Right lobe of liver (tissue), 6 donors: ENCODE measurements at places on chromosomes 7 and 10. TPM values are rescaled to one million over a fixed set of nuclear protein-coding genes. Genes with fewer than 3 reads are reported as not detected.

CALCR gene
- total RNA-seq: not detected

LIPN gene
- not detected for total RNA-seq

KLLN gene
- total RNA-seq: 0.24 TPM

PLEKHA8 gene
- total RNA-seq: 2.7 TPM

NCAPG2 gene
- total RNA-seq: 2.7 TPM

ANKRD1 gene
- 4.7 TPM for total RNA-seq

ZNF273 gene
- 0.68 TPM for total RNA-seq

DNA sequence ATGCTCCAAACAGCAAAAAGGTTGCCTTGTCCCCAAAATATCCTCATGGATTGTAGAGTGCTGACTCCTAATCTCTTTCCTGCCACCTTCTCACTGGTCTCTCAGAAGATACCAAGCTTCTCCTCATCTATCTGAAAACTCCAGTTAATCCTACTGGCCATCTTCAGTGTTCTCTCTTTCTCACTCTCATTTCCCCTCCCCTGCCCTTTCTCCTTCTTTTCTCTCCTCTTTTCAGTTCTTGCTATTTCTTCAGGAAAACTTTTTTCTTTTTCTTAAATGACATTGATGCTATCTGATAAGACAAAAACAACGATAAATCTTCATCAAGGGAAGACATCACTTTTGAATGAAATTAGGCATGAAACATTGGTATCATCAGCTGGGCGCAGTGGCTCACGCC, 109.8 kb downstream of the USP6NL start:
- no peak for DNase-seq
- H3K36me3 ChIP-seq: peaks cover 7% of the 10 kb centered on the region
- H3K4me3 ChIP-seq: no peak overlapping the region
- no peaks in the 10 kb centered on the region for H3K27me3 ChIP-seq
- no peak overlapping the region for H3K27ac ChIP-seq
- H3K4me1 ChIP-seq: no peaks in the 10 kb centered on the region

GRCh38 chr7:4879396-4880081, 4.0 kb downstream of the RADIL start:
- H3K27ac ChIP-seq: no peak overlapping the region
- peaks cover 7% of the 10 kb centered on the region for H3K4me1 ChIP-seq
- DNase-seq: no peak
- H3K27me3 ChIP-seq: no peaks in the 10 kb centered on the region

DNA sequence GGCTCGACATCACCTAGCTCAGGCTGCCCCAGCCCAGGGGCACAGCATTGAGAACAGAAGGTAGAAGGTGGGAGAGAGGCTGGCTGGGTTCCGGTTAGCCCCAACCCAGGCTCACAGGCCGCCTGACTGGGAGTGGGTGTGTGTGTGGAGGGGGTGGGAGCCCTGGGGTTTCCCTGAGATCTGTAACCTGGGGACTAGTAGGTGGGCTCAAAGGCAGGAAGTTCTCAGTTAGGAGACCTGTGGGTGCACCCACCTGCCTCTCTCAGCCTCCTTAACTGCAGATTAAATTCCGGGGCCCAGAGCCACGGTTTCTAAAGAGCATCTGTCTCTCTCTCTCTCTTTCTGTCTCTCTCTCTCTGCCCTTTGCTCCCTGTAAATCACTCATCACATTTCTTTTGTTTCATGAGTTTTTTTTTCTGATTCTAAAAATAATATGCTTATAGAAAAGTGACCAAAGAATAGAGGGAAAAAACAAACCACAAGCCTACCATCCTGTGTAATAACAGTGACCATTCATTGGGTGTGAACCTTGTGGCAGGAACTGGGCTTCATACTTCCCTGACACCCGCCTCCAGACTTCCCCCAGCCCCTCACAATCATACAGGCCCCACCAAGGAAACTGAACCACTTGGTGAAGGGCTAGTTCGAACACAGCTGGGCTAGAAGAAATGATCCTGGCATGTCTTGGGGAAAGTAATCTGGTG, 83.4 kb upstream of the SMNDC1 start:
- no peaks in the 10 kb centered on the region for H3K27me3 ChIP-seq
- peaks cover 3% of the 10 kb centered on the region for H3K4me1 ChIP-seq
- no peaks in the 10 kb centered on the region for H3K36me3 ChIP-seq
- no peak for DNase-seq
- H3K4me3 ChIP-seq: no peak overlapping the region

- H3K27me3 ChIP-seq: no peaks in the 10 kb centered on the region
- H3K27ac ChIP-seq: no peak overlapping the region
- no peak overlapping the region for H3K4me3 ChIP-seq
- no peaks in the 10 kb centered on the region for H3K36me3 ChIP-seq
- no peaks in the 10 kb centered on the region for H3K4me1 ChIP-seq
Measured at GRCh38 chr10:72056932-72057751, 31.2 kb downstream of the SPOCK2 start.

DNA sequence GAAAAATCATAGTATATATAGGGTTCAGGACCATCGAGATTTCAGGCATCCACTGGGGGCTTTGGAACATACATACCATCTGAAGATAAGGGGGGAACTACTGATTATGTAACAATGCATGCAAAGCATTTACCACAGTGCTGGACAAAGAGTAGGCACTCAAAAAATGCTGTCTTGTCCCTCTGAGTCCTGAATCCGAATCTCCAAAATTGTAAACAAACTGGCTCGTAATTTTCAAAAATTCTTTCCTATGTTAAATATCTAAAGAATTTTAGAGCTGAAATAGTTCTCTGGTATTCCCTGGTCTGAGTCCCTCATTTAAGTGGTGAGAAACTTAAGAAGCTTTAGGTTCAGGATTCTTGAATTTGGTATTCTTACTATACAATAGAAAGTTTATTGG, 167.8 kb upstream of the ASAH2 start:
- H3K4me1 ChIP-seq: peaks cover 34% of the 10 kb centered on the region
- DNase-seq: no peak
- no peaks in the 10 kb centered on the region for H3K27me3 ChIP-seq
- H3K36me3 ChIP-seq: no peaks in the 10 kb centered on the region
- H3K4me3 ChIP-seq: no peak overlapping the region

DNA sequence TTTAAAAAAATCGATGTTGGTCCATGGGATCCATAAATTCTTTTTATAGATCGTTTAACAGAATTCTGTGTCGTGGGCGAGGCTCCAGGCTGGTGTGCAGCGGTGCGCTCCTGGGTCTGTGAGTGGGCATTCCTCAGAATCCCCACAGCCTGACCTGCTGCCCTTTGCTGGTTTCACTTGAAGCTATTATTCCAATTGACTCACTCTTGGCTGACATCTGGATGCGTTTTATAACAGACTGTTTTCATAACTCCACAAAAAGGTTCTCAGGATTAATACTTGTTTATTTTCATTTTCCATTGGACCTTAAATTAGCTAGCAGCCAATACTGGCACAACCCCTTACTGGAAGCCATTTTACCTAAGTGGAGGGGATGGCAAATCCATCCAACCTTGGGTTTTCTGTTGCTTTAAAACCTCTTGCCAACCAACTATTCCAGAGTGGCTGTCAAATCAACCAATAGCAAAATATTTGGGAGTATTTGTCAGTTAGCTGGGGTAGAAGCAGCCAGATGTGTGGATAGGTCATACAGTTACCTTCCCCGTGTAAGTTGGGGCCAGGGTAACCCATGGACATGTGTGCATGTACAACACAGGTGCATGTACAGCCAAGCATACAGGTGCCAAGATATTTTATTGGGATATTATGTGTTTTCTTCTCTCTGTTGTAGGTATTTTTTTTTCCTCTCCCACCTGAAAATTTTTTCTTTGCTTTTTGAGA, 160.7 kb upstream of the ZNF32 start:
- H3K27me3 ChIP-seq: no peaks in the 10 kb centered on the region
- H3K4me1 ChIP-seq: no peaks in the 10 kb centered on the region
- H3K36me3 ChIP-seq: no peaks in the 10 kb centered on the region
- no peak overlapping the region for H3K4me3 ChIP-seq
- no peak overlapping the region for H3K27ac ChIP-seq

DNA sequence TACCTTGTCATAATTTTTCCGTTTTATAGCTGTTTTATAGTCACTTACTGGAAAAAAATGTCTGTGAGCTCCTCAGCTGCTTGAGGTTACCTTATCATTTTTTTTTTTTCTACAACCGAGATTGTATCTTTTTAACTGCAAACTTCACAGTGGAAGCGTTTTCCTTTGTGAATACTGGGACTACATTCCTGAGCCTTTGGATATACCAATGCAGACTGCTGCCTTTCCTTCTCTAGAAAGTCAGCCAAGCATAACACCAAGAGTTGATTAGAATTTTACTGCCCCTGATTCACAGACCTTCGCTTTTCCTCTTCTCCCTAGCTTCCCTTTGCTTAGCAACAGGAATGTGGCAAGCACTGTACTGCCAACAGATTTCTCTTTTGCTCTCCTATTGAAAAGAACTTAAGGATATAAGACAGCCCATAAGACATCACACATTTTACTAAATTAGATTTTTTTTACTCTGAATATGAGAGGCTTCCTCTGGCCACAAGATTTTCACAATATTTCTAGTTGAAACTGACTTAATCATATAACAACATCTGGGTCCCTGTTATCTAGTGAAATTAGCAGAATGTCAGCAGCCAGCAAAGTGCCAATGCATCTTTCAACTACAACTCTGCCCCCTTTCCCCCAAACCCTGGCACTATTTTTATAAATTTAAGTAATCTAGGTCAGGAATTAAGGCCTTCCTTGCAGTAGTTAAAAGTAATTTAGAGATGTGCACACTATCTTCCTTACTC, 170.6 kb downstream of the PRKG1 start:
- DNase-seq: no peak
- no peaks in the 10 kb centered on the region for H3K27me3 ChIP-seq
- H3K27ac ChIP-seq: no peak overlapping the region
- H3K4me3 ChIP-seq: no peak overlapping the region

GRCh38 chr7:99767662-99768061, 16.3 kb downstream of the CYP3A4 start:
- DNase-seq: no peak
- H3K27me3 ChIP-seq: no peaks in the 10 kb centered on the region
- no peak overlapping the region for H3K4me3 ChIP-seq
- H3K36me3 ChIP-seq: peaks cover 37% of the 10 kb centered on the region

- no peak for DNase-seq
- no peak overlapping the region for H3K27ac ChIP-seq
- H3K4me1 ChIP-seq: peaks cover 12% of the 10 kb centered on the region
- H3K4me3 ChIP-seq: no peak overlapping the region
- H3K27me3 ChIP-seq: no peaks in the 10 kb centered on the region
- no peaks in the 10 kb centered on the region for H3K36me3 ChIP-seq
Measured at GRCh38 chr7:80213814-80214213, 79.2 kb downstream of the GNAI1 start.

DNA sequence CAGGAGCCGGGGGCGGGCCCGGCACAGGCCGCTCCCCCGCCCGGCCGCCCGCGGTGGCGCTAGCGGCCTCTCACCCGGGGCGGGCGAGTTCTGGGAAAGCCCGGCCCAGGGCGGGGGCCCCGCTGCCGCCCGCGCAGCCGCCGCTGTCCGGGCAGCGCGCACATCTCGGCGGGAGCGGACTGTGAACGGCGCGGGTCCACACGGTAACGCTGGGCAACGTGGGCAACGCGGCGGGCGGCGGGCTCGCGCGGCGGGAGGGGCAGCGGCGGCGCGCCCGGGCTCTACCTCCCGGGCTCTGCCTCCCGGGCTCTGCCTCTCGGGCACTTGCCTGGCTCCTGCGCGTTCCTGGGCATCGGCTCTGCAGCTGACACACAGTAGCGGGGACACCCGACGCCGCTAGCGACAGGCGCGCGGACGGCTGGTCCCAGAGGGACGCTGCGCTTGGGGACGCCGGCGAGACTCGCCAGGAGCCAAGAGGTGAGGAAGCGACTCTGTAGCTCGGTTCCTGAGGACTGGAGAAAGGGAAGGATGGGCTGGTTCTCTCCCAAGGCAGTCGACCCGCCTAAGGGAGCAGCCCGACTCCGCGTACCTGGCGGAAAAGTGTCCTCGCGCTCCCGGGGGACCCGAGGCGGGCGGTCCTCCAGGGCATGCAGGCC, at the start of gene PLCE1:
Gene PLCE1 (plus strand): TSS at position 150 of the 656 bp plus-strand sequence. CDS start 37,116 bp downstream, outside the sequence.
- H3K4me1 ChIP-seq: no peaks in the 10 kb centered on the region
- H3K4me3 ChIP-seq: peak within 1 kb of the TSS; percentile 39

DNA sequence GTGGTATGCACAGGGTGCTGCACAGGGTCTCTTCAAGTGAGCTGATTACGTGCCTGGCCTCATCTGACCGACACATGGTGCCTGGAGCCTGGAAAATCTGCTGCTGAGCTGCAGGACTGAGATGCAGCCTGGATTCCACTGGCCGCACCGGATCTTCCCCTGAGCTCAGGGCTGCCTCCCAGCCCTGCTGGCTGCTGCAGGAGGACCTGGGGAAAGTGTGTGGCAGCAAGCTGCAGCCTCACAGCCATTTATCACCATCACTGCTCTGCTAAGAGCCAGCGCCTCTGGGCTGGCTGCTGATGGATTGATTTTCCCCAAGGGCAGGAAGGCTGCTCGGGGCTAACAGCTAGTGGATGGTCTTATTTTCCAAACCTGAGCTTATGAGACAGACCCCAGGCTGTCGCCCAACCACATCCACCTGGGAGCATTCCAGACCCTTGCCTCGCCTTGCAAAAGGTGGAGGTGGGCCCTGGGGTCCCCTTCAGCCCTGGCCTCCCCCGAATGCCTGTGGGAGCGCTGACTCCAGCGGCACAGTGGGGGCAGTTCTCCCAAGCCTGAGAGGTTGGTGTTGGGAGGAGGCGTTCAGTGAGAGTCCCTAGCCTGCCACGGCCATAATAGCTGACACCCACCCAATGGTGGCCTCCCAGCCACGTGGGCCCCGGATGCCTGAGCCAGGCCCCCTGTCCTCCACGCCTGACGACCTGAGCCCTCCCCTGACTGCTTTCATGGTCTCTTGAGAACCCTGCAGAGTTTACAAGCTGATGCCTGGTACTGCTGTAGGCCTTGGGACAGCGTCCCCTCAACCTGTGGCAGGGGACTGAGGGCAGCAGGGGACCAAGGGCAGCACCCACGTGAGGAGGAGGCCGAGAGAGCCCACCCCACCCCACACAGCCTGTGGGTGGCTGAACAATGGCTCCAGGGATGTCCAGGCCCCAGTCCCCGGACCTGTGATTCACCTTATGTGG, 38.2 kb downstream of the STK32C start:
- H3K36me3 ChIP-seq: no peaks in the 10 kb centered on the region
- no peaks in the 10 kb centered on the region for H3K27me3 ChIP-seq
- peak; percentile 6 for DNase-seq
- no peak overlapping the region for H3K4me3 ChIP-seq
- H3K27ac ChIP-seq: no peak overlapping the region

DNA sequence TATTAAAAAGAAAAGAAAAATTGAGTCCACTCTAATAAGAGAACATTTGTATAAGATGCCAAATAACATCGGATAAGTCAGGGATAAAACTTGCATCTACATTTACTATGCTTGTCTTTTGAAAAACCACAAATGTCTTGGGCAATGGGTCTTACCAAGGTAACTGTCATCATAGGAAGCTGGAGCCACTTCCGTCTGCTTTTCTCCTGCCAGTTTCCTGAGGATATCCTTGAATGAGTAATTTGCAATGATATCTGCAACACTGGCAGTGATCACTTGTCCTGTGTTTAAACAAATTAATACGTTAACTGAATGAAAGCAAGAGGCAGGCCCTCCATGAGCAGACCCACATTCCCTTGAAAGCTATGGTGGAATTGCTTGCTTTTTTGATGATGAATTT, 47.3 kb downstream of the ITGA8 start:
- DNase-seq: no peak
- no peaks in the 10 kb centered on the region for H3K36me3 ChIP-seq
- no peaks in the 10 kb centered on the region for H3K4me1 ChIP-seq
- H3K4me3 ChIP-seq: no peak overlapping the region
